ENCODE measurements at places on chromosomes 4 and X.

DNA sequence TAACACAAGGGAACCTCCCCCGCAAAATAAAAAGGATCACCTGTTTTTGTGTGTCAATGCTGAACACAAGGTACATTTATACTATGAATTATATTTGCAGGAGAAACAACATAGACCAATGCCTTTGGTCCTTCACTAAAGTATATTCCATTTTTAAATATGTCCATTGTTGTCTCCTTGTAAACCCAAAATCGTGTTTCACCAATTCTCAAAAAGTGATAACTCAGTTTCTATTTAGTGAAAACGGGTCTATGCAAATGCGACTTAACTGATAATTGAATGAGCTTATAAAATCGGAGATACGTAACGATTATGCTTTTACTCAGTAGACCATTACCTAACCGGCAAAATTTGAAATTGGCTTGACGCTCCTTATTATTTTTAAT is 2.1 kb downstream of the BRWD3 start:
- DNase-seq, result no peak

GRCh38 chrX:121854614-121854911 is 807.2 kb downstream of the GLUD2 start:
- DNase-seq, result no peak

DNA sequence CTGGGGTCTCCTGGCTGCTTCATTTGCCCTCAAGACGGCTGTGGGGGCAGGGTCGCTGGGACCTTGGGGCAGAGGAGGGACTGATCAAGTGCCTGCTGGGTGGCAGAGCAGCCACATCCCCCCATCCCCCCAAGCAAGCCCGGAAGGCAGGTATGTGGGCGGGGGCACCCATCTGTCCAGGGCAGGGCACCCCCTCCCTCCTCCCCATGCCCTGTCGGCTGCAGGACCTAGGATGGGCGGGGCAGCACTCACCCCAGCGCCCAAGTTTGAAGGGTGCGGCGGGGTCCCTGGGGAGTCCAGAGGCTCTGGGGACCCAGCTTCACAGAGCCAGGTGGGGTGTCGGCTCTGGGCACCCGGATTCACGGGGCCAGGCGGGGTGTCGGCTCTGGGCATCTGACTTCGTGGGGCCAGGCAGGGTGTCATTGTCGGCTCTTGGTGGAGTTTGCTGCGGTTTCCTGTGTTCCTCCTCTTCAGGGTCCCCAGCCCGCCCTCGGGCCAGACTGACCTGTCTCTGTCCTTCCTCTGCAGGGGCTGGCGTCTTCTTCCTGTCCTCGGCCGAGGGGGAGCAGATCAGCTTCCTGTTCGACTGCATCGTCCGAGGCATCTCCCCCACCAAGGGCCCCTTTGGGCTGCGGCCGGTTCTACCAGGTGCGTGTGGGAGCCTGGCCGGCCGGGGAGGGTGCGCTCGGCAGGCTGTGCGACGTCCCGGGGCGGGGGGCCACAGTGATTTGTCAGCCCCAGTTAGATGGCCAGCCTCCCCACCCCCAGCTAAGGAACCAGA is 22.1 kb downstream of the DOK7 start:
- DNase-seq, result no peak

DNA sequence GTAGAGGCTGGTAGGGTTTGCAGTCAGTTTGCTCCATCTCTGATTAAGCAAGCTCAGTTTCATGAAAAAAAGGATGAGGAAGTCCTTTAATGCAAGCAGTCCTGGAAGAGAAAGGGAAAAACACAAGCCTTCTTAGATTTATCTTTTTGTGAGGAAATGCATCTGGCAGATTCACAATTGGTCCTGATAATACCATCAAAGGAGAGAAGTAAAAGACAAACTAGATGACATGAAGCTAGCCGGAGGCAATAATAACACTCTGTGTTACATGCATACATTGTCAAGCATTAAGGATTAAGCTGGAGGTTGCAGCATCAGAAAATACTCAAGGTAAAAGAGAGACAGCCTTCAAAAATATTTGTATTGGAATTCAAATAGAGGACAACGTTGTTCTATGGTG is 356.0 kb upstream of the TEX13C start:
- DNase-seq, result no peak

DNA sequence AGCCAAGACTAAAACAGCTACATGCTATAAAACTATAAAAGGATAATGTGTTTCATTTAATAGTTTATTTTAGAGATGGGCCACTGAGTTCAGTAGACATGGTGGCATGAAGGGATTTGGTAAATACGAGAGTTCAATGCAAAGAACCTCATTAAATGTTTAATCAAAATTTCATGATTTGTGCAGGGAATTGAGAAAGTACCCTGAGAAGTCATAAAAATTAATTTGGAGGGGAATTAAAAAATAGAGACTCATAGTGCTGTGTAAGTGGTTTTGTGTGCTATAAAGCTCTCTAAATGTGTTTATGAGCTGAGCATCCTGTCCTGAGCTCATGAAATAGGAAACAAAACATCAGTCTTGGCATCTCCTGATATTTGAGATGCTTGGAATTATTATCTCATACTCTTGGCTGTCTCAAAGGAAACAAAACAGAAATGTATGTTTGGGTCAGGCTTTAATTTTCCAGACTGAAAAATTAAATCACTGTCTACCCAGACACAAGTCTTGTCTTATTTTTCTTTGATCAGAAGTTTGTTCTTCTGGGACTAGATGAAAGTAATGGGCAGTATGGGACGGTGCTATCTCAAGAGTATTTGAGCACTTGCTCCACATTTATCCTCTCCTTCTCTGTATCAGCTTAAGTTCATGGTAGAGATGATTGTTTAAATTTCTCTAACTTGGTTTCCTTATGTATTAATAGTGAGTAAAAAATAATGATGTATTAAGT is 38.0 kb upstream of the EMCN start:
- no peak for DNase-seq

DNA sequence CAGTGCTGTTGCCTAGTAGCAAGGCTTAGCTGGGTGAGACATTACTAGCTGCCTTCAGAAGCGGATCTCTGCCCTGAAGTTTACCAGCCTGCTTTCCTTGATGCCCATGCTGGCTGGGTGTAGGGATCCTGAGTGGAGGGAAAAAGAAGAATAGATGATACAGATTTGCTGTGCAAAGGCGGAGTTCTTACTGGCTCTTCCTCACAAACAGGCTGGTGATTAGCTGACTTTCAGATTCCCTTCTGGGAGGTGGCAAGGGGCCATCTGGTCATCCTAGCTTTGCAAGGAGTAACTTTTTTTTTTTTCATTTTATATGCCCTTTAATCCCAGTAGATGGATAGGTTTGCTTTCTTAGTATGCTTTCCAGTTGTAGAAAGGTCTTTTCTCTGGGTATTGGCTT is 44.8 kb downstream of the SMARCA5 start:
- DNase-seq, result no peak

GRCh38 chr4:188412499-188412898 is 273.3 kb downstream of the TRIML1 start:
- no peak for DNase-seq

All from left hindlimb (tissue), 1 donor.